ENCODE measurements at places on chromosomes 16 and 17. TPM values are rescaled to one million over a fixed set of nuclear protein-coding genes. Genes with fewer than 3 reads are reported as not detected.

Gene RETREG3
- total RNA-seq = 19.3 TPM

- DNase-seq = no peak
These were observed 69.3 kb downstream of the PLCG2 start for GRCh38 chr16:81848306-81848853.

GRCh38 chr16:19875900-19876299 is 8.7 kb downstream of the GPRC5B start:
- DNase-seq = no peak

- no peak for DNase-seq
These were observed 14.8 kb upstream of the AURKB start for GRCh38 chr17:8224891-8225812.

DNA sequence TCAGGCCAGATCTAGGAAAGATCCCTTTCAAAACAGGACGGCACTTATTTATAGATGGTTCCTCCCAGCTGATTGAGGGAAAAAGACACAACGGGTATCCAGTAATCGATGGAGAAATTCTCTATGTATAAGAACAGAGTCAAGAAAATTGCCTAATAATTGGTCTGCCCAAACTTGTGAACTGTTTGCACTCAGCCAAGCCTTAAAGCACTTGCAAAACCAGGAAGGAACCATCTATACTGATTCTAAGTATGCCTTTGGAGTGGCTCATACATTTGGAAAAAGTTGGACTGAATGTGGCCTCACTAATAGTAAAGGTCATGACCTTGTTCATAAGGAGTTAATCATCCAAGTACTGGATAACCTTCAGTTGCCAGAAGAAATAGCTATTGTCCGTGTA is 5.9 kb downstream of the HPR start:
- no peak for DNase-seq

DNA sequence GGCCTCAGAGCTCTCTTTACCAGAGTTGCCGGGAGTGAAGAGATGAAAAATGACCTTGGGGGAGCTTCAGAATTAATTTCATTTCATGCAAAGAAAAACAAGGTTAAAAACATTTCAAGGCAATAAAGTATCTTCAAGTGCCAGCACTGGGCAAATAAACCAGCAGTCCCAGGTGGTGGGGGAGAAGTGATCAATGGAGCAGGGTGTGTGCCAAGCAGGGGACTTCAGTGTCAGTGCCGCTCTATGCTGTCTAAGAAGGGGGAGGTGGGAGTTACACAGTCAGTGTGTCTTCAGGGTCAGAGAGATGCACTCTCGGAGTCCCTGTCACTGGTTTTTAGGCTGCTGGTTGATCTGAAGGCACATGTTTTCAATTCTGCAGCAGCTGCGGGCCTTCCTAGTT is 57.2 kb upstream of the MGAT5B start:
- DNase-seq = no peak

DNA sequence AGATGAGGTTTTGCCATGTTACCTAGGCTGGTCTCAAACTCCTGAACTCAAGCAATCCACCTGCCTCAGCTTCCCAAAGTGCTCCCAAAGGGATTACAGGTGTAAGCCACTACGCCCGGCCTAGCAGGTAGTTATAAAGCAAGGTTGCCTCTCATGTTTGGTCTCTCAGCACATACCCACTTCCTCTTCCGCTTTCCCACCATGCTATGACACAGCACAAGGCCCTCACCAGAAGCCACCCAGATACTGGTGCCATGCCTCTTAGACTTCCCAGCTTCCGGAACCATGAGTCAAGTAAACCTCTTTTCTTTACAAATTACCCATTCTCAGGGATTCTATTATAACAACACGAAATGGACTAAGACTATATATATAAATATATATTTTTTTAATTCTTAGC is 143.6 kb downstream of the COPRS start:
- DNase-seq = no peak
